ENCODE measurements at places on chromosomes 7 and 10.
A peak's percentile ranks its signal among the peaks of the same experiment; 100 is the strongest.

- H3K27me3 ChIP-seq: no peaks in the 10 kb centered on the region
- no peak overlapping the region for H3K4me3 ChIP-seq
- H3K4me1 ChIP-seq: peaks cover 14% of the 10 kb centered on the region
- peak overlapping the region; percentile 64 for H3K27ac ChIP-seq
Observed at GRCh38 chr7:141660259-141660658, 41.7 kb downstream of the DENND11 start.

- H3K27me3 ChIP-seq: no peaks in the 10 kb centered on the region
- H3K36me3 ChIP-seq: no peaks in the 10 kb centered on the region
- no peaks in the 10 kb centered on the region for H3K4me1 ChIP-seq
- H3K27ac ChIP-seq: no peak overlapping the region
Observed at GRCh38 chr7:80842022-80842790, 76.6 kb downstream of the SEMA3C start.

DNA sequence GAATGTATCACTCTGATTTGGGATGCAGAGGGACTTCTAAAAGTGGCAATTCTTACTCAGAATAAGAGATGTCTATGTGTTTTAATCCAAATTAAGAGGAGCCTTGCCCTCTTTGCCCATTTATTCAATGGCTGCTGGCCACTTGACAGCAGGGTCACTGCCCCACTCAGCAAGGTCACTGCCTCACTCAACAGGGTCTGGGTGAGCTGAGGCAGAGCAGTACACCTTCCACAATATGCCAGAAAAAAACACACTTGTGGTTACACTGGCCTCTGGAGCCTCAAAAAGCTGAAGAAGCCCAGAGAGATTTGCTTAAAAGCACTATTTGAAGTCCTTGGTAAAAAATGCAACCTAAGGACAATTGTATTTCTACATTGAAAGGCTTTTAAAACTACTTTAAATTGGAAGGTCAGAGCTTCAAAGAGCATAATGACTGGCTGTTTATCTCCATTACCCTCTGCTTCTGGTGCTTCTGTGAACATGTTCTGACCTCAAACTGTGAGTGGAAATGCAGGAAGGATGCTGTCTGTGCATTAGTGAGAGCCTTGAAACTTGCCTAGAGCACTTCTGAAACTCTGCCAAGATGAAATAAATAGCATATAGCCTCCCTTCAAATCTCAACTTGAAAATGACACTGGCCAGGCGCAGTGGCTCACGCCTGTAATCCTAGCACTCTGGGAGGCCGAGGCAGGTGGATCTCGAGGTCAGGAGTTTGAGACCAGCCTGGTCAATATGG lies 35.1 kb upstream of the WIPF3 start:
- no peak overlapping the region for H3K27ac ChIP-seq
- peaks cover 4% of the 10 kb centered on the region for H3K27me3 ChIP-seq
- no peak for DNase-seq
- no peak overlapping the region for H3K4me3 ChIP-seq
- H3K36me3 ChIP-seq: no peaks in the 10 kb centered on the region

- no peak overlapping the region for H3K4me3 ChIP-seq
- peaks cover 6% of the 10 kb centered on the region for H3K27me3 ChIP-seq
- H3K4me1 ChIP-seq: no peaks in the 10 kb centered on the region
- H3K36me3 ChIP-seq: no peaks in the 10 kb centered on the region
- no peak overlapping the region for H3K27ac ChIP-seq
Observed at GRCh38 chr7:4460597-4460996, 221.5 kb upstream of the FOXK1 start.

DNA sequence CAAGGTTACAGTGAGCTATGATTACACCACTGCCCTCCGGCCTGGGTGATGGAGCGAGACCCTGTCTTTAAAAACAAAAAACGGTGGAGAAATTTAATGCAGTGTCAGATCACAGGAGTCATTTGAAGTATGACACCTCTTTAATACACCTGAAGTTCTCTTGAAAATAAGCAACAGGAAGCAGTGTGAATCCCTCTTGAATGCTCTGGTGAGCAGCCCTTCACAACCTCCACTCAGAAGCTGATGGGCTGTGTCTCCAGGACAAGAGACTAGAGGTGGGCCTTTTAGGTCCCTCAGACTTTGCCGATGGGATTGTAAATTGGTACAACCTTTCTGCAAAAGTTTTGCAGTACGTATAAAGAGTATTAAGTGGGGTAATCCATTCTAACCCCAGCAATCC lies 50.1 kb downstream of the CYP26A1 start:
- no peaks in the 10 kb centered on the region for H3K4me1 ChIP-seq
- H3K4me3 ChIP-seq: no peak overlapping the region
- peaks cover 18% of the 10 kb centered on the region for H3K36me3 ChIP-seq
- DNase-seq: no peak
- peaks cover 14% of the 10 kb centered on the region for H3K27me3 ChIP-seq
- H3K27ac ChIP-seq: no peak overlapping the region

- peaks cover 13% of the 10 kb centered on the region for H3K4me1 ChIP-seq
- H3K36me3 ChIP-seq: no peaks in the 10 kb centered on the region
- peaks cover 41% of the 10 kb centered on the region for H3K27me3 ChIP-seq
- DNase-seq: no peak
- no peak overlapping the region for H3K27ac ChIP-seq
- H3K4me3 ChIP-seq: peak overlapping the region; percentile 33
Observed at GRCh38 chr10:60942134-60942787, 1.7 kb downstream of the RHOBTB1 start.

- H3K4me3 ChIP-seq: no peak overlapping the region
- peaks cover 9% of the 10 kb centered on the region for H3K27me3 ChIP-seq
- no peak for DNase-seq
- H3K36me3 ChIP-seq: no peaks in the 10 kb centered on the region
Observed at GRCh38 chr10:28797904-28798371, 120.6 kb downstream of the BAMBI start.

- H3K4me1 ChIP-seq: no peaks in the 10 kb centered on the region
- H3K4me3 ChIP-seq: no peak overlapping the region
- H3K27me3 ChIP-seq: peaks cover 30% of the 10 kb centered on the region
- DNase-seq: no peak
- H3K36me3 ChIP-seq: no peaks in the 10 kb centered on the region
Observed at GRCh38 chr10:122648599-122649428, 50.8 kb downstream of the C10orf120 start.

DNA sequence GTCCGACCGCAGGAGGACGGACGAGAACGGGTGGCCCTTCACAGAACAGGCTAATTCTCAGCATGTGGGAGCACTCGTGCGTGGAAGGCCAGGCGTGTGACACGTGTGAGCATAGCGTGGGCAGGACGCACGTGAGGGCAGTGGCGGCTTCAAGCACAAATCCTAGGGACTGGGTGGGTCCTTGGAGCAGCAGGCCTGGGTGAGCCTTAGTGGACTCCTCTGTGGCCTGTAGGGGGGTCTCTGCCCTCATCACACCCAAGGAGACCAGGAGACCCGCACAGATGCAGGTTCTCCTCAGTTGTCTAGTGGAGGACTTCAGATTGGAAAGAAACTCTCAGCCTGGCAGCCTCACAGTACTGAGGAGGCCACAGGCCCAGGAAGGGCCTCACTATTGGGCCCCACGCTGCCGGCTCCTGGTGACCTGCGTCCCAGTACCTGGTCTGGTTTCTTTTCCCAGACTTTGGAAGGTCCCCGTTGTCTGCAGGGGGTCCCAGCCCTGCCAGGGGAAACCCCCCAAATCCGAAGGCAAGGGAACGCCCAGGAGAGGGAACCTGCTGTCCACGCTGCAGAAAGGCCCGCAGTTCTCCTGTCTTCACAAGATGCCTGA lies 49.1 kb upstream of the FAM20C start:
- H3K36me3 ChIP-seq: no peaks in the 10 kb centered on the region
- H3K27ac ChIP-seq: no peak overlapping the region
- H3K4me3 ChIP-seq: no peak overlapping the region

All from natural killer cell treated with Interleukin-12 subunit alpha and Interleukin-12 subunit beta and Interleukin-15 and Interleukin-18, amount 100 ng/mL, for 72 hours (primary cell).